ENCODE measurements at places on chromosomes 6 and 20.

- no peak for DNase-seq
Observed at GRCh38 chr6:28944412-28944865, 20.7 kb upstream of the TRIM27 start.

DNA sequence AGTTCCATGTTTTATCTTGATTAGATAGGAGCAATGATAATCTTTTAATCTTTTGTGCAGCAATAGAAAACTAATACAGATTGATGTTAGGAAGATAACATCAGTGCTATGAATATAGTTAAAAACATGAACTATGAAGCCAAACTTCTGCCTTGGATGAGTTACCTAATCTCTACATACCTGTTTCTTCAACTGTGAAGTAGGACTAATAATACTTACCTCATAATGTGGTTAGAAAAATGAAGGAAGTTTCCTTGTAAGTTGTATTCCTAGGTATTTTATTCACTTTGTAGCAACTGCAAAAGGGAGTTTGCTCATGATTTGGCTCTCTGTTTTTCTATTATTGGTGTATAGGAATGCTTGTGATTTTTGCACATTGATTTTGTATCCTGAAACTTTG, 111.9 kb downstream of the FRK start:
- DNase-seq = no peak

- no peak for DNase-seq
Observed at GRCh38 chr20:57013741-57014140, 252.7 kb downstream of the BMP7 start.

GRCh38 chr6:90199900-90200299, 96.7 kb downstream of the BACH2 start:
- no peak for DNase-seq

GRCh38 chr20:15759594-15759993, 813.7 kb downstream of the KIF16B start:
- DNase-seq = no peak

DNA sequence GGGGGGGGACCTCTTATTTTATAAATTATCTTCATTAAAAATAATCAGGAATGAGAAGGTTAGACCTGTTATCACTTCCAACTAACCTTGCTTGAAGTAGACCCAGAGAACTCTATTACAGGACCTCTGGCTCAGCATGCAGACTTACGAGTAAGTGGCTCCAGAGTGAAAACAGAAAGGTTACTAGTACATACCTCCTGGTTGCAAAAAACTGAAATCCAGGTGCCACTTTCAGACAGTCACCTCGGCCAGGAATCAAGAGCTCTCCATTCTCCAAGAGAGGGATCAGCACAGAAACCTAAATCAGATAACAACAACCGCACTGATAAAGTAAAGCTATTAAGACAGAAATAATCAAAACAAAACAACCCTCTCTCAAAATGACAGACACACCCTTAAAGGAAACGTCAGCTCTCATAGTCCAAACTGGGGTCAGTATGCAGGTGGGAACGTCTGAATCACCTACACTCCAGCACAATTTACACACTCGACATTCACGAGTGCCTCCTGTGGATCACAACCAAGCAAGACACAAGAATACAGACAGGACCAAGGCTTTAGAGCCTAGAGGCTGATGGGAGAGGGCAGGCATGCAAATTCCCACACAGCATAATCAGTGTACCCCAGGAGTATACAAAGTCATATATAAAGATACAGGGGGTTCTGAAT, 31.8 kb downstream of the MDN1 start:
- no peak for DNase-seq

DNA sequence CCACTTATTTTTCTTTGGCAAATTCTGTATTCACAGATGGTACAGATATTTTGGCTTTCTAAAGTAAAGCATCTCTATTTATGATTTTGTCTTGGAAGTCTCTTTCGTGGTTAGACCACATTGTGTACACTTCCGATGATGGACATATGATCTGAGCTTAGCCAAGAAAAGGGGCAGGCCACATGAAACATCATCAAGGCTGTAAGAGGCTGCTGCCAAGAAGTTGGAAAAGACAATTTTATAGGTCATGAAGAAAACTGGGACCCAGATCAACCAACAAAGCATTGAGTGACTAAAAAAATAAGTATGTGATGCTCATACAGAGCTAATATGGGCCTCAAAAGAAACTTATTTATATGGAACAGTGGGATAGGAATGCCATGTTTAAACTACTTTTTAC, 266.4 kb downstream of the HAO1 start:
- no peak for DNase-seq
